Effector memory CD4-positive, alpha-beta T cell (primary cell): ENCODE measurements at places on chromosomes 12 and 14.

DNA sequence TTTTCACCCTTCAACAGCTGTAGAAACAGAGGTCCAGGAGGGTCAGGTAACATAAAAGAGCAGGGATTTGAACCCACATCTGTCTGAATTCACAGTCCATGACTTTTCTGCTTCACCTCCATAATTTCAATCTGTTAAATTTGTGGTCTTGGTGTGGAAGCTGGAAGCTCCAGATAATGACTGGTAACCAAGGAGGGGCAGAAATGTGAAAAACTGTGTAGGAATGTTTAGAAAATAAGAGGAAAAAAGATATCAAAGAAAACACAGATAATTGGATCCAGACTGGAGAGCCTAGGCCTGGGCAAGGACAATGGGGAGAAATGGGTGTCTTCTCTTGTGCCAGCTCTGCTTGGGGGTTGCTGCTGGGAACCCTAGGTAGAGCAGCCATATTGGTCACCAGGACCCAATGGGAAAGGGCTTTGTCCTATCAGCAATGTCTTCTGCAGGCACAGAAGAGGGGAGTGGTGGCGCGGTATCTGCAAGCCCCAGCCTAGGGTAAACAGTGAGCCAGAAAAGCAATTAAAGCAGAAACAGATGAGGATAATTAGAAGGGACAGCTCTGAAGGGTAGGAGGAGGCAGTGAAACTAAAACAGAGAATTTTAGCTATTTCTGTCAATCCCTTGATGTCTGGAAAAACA is 54.3 kb upstream of the CCDC91 start:
- DNase-seq, result no peak

GRCh38 chr14:94126419-94126677 is 3.1 kb downstream of the IFI27L2 start:
- DNase-seq, result no peak

DNA sequence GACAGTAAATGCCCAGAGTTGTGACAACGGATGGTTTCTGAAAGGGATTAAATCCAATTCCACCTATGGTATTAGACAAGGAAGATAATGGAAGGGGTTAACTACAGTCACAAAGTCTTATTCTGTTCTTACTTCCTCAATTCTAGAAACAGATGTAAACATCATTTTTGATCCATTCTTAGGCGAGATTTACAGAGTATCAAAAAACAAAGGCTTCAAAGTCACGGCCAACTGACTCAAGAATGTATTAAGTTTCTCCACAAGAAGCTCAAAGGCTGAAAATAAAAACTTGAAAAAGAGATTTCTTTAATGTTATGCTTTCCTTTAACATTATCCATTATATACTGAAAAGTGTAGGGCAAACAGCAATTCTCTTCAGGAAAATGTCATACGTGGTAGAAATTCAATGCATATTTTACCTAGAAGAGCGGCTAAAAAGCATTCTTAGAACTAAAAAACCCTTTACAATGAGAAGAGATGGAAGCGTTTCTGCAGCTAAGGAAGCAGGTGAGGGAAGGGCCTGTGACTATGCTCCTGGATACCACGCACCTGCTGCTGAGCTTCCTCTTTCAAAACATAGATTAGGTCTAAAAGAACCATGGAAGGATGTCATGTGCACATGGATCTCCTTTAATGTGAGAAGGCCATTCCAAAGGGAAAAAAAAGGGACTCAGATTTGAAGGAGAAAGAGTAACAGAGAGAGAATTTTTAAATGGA is 185.8 kb downstream of the STXBP6 start:
- DNase-seq, result no peak

DNA sequence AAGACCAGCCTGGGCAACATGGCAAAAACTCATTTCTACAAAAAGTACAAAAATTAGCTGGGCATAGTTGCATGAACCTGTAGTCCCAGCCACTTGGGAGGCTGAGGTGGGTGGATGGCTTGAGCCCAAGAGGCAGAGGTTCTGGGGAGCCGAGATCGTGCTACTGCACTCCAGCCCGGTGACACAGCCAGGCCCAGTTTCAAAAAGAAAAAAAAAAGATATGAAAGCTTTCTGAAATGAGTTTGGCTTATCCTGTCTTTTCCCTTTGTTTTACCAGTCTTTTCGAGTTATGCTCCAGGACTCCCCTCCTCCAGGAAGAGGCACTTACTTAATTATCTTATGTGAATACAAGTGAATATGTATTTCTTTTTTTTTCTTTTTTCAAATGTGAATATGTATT is 3.2 kb downstream of the BBOF1 start:
- no peak for DNase-seq

GRCh38 chr12:92876496-92876895 is 52.6 kb downstream of the EEA1 start:
- DNase-seq, result no peak

- DNase-seq, result no peak
These were observed 43.4 kb upstream of the AMN start for GRCh38 chr14:102878970-102879460.

DNA sequence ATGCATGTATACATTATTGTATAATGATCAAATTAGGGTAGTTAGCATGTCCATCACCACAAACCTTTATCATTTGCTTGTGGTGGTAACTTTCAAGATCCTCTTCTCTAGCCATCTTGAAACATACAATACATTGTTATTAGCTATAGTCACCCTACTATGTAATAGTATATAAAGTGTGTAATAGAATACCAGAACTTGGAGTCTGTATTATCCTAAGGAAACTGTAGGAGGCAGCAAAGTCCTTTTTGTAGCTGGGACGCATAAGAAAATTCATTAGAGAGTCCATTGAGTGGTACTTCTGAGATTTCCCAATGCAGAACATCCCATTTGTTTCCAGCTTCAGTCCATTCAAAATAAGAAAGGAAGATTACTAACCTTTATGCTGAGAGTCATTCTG is 325.9 kb upstream of the LRFN5 start:
- no peak for DNase-seq

DNA sequence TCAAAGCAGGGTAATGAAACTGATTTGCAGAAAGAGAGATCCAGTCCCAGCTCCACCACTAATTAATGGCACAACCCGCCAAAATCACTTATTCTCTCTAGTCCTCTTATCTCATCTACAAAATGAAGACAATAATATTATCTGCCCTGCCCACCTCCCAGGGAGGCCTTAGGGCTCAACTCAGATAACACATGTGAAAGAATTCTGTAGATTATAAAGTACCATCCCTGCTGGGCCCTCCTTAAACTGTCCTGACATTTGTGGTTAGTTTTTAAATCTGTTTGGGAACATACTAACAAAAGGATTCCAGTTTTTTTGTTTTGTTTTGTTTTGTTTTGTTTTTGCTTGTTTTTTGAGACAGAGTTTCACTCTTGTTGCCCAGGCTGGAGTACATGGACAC is 7.3 kb downstream of the POMT2 start:
- no peak for DNase-seq

DNA sequence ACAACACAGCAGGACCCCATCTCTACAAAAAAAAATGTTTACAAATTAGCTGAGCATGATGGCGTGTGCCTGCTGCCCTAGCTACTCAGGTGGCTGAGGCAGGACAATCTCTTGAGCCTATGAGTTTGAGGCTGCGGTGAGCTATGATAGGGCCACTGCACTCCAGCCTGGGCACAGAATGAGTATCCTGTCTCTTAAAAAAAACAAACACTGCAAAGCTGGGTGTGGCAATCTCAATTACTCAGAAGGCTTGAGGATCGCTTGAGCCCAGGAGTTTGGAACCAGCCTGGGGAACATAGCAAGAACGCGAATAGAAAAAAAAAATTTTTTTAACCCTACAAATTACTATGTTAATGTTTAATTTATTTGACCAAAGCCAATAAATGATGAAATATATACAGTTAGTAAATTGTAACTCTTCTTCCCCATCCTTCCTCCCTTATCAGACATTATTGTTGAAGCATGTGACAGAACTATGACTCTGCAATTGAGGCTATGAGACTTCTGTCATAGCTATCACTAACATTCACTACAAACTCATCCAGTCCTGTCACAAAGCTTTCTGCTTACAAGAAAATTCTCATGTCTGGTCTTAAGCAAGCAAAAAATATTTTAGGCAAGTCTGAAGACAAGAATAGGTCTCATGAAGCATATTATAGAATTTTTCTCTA is 9.8 kb downstream of the BTBD7 start:
- DNase-seq, result no peak

- no peak for DNase-seq
These were observed 73.8 kb upstream of the BDKRB2 start for GRCh38 chr14:96130854-96131253.

- DNase-seq, result no peak
These were observed 847 bp downstream of the MMP14 start for GRCh38 chr14:22837114-22837749.

- no peak for DNase-seq
These were observed 123.3 kb downstream of the SSPN start for GRCh38 chr12:26318661-26319068.

GRCh38 chr12:30219047-30219446 is 435.3 kb upstream of the TMTC1 start:
- no peak for DNase-seq

- no peak for DNase-seq
These were observed 107.3 kb downstream of the SAMD4A start for GRCh38 chr14:54674046-54674741.
